ENCODE measurements at places on chromosomes 16 and 17.

DNA sequence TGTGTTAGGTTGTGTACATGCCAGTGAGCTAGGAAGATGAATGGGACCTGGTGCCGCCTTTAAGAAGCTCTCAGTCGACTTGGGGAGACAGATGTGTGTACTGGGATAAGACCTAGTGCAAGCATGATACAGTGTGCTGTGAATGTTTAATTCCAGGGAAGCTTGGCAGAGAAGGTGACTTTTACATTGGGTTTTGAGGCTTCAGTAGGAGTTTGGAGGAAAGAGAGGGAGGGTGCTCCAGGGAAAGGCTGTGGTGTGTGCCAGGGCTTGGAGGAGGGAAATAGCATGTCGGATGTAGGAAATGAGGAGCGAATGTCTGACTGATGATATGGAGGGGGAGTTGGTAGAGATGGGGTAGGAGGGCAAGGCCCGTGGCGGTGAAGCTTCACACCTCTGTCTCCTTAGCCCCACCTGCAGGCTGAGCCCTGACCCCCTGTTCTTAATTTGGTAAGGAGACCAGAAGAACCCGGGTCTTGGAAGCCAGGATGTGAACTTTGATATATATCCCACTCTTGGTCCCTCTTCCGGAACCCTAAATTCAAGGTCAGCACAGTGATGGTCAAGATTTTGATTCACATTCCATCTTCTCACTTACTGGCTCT, 76.6 kb downstream of the PLCG2 start:
- no peak for DNase-seq

- no peak for DNase-seq
Observed at GRCh38 chr16:89918453-89919347, at the start of gene MC1R. MC1R (plus strand) TSS chr16:89918862; CDS start chr16:89919259, 397 bp downstream.

DNA sequence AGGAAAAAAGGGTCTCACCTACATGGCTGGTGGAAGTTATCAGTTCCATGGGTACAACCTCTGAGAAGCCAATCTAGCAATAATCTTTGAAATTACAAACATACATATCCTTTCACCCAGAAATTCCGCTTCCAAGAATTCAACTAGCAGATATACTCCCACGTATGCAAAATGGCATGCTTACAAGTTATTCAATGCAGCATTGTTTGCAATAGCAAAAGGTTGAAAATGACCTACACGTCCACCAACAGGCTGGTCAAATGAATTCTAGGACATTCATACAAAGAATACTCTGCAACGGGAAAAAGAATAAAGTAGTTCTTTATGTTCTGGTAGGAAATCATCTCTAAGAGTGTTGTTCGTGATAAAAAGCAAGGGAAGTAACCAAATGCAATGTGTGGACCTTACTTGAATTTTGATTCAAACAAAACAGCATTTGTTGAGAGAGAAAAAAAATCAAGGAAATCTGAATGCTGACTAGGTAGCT, 63.7 kb upstream of the NLK start:
- no peak for DNase-seq

- DNase-seq: no peak
Observed at GRCh38 chr17:3590231-3590630, 19.0 kb downstream of the TRPV1 start.

GRCh38 chr16:20918486-20919239, 18.1 kb downstream of the LYRM1 start:
- DNase-seq: no peak

DNA sequence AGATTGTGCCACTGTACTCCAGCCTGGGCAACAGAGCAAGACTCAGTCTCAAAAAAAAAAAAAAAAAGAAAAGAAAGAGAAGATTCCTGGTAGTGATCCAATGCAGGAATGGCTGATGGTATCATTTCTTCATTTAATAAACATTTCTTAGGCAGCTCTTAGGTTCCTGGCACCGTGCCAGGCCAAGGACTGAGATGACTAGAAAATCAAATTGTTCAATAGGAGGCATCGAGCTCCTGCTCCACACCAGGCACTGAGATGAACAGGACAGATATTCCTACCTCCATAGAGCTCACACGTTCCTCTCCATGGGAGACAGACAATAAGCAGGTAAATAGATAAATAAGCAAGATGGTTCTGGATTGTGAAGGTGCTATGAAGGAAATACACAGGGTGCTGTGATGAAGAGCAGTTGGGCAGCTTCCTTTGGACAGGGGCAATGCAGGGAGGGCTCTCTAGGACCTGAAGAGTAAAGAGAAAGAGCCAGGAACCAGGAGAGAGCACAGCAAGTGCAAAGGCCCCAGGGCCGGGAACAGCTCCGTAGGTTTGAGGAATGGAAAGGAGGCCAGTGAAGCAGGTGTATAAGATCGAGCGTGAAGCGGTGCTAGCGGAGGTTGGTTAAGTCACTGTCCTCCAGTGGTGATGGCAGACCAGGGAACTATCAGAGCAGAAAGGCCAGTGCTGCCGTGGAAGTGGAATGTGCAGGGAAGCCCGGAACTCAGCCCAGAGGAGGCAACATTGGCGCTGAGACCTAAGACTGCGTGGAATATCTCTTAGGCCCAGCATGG, 26.5 kb upstream of the CRHR1 start:
- DNase-seq: no peak

GRCh38 chr17:34675143-34675542, 95.8 kb downstream of the TMEM132E start:
- no peak for DNase-seq

DNA sequence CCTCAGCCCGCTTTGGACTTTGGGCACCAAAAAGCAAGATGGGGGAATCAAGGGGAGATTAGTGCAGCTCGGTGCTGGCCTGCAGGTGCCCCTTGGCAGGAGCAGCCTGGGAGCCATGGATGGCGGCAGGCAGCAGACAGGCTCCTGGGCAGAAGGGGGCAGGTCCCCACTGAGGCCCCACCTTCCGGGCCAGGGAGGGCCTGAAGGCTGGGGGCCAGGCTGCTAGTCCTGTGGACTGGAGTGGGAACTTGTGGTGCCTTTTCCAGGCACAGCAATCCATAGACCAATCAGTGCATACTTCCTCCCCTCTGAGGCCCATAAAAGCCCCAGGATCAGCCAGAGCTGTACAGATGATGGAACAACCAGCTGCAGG, 64.0 kb downstream of the USP32 start:
- DNase-seq: no peak

GRCh38 chr16:30927789-30928378, 4.5 kb downstream of the FBXL19 start:
- peak; percentile 10 for DNase-seq

DNA sequence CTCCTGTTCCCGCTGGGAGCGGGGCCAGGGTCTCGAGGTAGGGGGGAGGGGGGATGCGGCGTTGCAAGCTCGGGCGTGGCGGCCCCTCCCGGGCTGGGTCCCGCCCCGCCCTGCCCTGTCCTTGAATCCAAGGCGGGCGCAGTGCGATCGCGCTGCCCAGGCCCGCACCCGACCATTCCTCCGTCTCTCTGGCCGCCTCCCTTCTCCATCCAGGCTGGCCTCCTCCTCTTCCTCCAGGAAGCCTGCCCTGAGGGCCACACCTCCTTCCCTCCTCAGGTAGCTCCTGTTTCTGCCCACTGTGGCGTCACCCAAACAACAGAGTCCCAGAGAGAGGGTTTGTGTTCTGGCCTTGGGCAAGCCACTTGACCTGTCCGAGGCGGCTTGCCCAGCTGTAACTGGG, 43.0 kb upstream of the TAC4 start:
- DNase-seq: no peak

- no peak for DNase-seq
Observed at GRCh38 chr17:81492202-81492601, 20.4 kb downstream of the ACTG1 start.

GRCh38 chr17:31148205-31148604, 53.4 kb downstream of the NF1 start:
- DNase-seq: no peak

- peak; percentile 7 for DNase-seq
Observed at GRCh38 chr16:84570739-84571403, 47.0 kb downstream of the COTL1 start.

DNA sequence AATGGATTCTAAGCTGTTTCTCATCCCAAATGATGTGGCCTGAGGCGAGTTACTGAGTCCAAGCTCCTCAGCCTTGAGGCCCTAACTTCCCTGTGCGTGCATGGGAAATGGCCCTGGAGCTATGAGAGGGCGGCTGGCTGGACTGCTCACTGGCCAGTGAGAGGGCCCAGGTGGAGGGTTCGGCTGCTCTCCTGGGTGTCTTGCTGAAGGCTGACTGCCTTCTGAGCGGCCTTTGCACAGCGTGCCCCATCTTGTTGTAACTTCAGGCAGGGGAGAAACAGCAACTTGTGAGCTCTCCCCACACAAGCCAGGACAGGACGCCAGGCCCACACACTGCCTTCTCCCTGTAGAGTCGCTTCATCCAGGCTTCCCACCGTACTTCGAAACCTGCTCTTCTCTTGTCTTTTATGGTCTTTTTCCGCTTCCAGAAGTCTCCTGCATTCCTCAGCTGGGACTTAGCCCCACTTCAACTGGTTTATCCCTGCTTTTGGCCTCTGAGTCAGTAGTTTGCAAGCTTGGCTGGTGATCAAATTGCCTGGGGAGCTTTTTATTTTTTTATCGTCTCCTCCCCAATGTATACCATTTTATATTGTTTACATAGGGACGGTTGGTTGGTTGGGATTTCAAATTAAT, 13.3 kb downstream of the CDH3 start:
- no peak for DNase-seq

- no peak for DNase-seq
Observed at GRCh38 chr16:24834459-24835335, 11.1 kb upstream of the SLC5A11 start.

GRCh38 chr16:73274140-73274539, 226.2 kb upstream of the ZFHX3 start:
- no peak for DNase-seq

- DNase-seq: no peak
Observed at GRCh38 chr16:87447323-87447722, 45.5 kb downstream of the ZCCHC14 start.

- no peak for DNase-seq
Observed at GRCh38 chr17:36197387-36197703, 787 bp upstream of the CCL3L1 start.

DNA sequence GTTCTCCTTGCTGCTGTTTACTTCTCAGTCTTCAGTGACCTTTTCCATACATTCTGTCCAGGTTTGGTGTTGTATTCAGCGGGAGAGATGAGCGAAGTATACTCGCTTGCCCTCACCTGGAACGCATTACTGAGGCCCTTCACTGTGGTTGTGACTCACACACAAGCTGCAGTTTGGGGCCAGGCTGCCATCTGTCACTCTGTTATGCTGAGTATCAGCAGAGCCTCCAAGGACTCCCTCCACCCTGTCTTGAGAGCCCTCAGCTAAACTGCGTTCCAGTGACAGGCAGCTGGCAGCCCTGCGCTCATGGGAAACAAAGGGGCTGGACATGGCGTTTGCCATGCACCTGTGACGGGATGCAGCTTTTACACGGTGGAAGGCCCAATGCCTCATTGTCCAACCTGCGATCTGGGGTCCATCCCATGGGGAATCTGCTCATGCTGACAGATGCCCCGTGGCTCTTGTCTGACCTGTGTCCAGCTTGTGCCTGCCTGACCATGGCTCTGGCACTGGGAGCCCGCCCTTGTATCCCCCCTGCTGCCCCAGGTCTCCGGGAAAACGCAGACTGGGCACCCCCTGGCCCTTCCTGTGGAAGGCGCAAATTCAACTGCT, 6.5 kb upstream of the ZNF778 start:
- peak; percentile 31 for DNase-seq

DNA sequence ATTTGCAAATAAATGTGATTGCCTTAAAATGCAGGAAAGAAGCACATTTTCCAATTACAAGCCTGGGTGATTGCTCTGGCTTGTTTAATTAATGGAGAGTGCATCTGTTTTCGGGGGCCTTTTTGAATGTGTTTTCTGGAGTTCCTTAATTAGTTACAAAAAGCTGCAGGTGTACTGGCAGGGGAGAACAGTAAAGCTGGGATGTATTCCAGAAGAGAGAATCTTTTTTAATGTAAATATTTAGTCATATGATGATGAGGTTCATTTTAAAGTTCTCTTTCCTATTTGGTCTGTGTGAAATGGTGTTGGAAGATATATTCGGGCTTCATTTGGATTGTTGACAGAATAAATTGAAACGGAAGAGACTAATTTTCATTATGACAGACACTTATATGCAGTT, 70.9 kb upstream of the N4BP1 start:
- no peak for DNase-seq

DNA sequence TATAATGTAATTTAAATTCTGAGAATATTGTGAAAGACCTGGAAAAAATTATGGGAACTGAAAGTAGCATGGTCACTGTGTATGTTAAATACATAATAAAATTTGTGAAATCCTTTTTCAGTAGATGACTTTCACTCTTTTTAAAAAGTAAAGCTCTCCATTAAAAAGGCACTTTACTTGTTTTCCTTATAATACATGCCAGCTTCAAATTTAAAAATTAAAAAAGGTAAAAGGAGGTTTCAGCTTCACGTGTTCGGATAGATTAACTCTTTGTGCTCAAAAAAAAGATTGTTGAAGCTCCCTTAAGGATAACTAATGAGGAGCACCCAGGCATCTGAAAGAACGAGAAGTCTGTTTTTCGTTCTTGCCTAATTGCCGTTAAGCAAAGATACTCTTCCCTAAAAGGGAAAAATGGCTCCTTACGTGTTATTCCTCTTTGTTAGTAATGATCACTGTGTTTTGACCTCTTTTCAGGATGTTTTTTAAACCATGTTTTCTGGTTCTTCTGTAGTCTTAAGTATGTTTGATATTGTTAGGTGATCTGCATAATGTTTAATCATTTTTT, 87.8 kb downstream of the TUBD1 start:
- DNase-seq: no peak

DNA sequence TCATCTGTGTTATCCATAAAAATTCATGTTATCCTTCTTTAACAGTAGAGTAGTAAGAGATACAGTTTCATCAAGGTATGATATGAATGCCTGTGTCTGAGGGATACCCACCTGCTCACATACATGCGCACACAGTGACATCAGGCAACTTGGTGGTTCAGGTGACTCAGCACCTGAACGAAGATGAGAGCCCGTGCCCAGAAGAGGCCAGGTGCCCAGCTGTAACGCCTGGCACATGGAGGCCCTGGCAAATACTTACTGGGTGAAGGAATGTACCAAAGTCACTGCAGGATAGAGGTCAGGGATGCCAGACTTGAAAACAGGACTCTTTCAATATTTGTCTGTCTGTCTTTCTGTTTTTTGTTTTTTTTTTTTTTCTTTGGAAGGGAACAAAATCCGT, 72.6 kb upstream of the LGALS9 start:
- DNase-seq: no peak

GRCh38 chr16:29024278-29024677, 39.4 kb downstream of the LAT start:
- DNase-seq: no peak
